Fibroblast of skin of back (primary cell): ENCODE measurements at places on chromosomes 4 and X.

DNA sequence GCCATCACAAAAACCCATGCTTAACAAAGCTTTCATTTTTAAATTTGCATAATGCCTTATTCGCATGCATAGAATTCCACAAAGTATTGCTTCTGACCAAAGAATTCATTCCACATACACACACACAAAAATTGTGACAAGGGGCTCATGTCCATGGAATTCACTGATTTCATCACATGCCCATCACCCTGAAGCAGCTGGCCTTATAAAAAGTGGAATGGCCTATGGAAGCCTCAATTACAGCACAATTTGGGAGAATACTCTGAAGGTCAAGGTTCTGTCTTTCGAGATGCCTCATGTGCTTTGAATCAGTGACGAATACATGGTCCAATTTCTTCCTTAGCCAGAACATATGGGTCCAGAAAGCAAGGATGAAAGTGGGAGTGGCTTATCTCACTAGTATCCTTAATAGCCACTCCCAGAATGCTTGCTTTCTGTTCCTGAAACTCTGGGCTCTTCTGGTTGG lies 165.7 kb downstream of the KDR start:
- peak; percentile 95 for DNase-seq

GRCh38 chrX:131066237-131066636 lies 8.1 kb downstream of the ARHGAP36 start:
- no peak for DNase-seq

DNA sequence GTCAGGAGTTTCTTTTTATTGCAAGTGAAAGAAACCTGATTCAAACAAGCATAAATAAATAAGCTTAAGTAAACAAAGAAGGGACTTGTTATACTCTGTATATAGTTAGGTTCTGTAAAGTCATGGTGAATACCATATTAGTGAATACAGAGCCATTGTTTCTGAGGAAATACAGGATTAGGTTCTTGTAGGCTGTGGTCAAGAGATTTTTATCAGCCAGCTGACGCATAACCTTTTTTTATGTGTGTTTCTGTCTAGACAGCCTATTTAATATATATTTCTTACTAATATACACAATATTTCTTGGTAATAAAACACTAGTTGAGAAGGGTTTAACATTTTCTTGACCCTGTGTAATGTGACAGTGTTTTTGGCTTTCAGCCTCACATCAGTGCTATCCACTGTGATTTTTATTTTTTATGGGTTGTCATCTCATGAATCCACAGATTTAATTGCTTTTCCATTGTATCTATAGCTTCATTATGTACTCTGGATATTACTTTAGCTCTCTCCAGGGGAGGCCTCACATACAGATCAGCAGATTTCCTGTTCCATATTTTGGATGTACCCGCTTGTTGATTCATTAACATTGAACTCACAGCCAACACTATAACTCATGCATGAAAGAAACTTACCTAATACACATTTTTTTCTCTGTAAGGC lies 8.0 kb downstream of the HERC3 start:
- peak; percentile 87 for DNase-seq

DNA sequence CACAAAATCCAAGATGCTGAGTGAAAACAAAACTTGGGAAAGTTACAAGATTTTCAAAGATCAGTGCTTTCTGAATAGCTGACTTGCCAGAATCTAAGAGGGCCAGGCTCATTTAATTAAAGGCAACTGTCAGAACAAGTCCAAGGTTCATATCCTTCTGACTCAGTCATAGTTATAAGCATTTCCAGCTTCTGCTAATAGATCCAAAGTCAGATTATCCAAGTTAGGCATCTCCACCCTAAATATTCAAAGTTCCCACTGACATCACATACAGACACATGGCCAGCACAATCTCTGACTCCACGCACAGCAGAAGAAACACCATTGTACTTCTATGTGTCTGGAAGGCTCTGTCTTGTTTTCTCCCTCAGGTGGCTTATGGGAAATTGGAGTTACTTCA lies 41.8 kb downstream of the GASK1B start:
- DNase-seq = no peak

DNA sequence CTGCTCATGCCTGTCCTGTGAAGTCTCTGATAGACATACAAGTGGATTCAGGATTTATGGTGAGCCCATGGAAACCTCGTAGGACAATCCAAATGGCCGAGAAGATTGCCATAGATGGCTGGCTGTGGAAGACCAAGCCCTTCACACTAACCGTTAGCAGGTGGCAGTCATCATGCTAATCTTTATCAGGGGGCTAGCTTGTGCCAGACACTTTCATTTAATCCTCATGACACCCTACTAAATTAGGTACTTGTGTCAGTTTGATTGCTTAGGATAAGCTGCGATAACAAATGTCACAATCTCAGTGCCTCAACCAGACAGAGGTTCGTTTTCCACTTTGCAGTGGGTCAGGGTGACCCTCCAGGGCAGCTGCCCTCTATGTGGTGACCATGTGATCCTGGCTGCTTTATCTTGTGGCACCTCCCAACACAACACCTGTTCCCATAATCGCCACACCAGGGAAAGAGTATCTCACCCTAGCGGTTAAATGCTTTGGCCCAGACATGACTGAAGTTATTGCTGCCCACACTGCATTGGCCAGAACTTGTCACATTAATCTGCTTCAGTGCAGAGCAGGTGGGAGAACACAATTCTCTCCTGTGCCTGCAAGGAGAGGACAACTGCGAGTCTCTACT lies 60.8 kb downstream of the REPS2 start:
- DNase-seq = no peak
